ENCODE measurements at places on chromosomes 3 and 15.

DNA sequence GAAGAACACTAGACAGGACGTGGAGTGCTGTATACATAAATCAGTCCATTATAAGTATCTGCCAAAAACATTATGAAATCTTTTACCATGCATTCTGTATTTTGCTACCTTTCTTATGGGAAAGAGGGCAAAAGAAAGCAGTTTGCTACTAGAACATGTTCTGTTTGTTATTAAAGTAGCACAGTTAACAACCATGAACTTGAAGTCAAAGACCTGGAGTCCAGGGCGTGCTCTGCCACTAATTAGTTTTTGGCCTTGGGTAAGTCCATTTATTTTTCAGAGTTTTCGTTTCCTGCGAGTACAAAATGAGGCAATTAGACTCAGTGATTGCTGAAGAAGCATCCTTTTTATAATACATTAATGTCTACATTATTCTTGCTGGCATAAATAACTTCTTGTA lies 143.3 kb upstream of the AGTR1 start:
- no peak for ATAC-seq

DNA sequence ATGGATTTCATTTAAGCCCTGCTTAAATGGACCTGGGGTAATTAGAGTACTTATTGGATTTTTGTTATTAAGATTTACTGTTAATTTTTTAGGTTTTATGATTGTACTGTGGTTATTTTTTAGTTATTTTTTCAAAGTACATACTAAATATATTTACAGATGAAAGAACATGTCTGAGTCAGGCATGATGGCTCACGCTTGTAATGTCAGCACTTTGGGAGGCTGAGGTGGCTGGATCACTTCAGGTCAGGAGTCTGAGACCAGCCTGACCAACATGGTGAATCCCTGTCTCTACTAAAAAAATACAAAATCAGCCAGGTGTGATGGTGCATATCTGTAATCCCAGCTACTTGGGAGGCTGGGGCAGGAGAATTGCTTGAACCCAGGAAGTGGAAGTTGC lies 16.2 kb upstream of the RPL24 start:
- no peak for ATAC-seq

DNA sequence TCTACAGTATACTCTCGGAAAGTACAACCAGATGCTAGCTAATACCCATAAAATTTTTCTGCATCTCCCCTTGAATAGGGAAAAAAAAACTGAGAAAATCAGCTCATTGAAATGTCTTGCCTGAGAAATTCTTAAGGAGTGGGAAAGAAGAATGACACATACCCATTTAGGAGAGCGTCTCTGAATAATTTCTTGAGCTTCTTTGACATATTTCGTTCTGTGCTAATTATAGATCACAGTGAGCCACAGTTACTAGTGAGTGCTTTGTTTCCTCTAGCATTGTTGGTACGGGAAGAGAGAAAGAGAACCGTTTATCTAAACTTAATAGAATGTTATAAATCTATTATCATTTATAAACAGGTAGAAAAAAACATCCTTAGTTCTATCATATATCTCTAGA lies 588.4 kb downstream of the UNC13C start:
- no peak for ATAC-seq

- ATAC-seq, result no peak
Observed at GRCh38 chr15:91733661-91734060, 119.8 kb upstream of the SLCO3A1 start.

- no peak for ATAC-seq
Observed at GRCh38 chr3:54964081-54964480, 36.2 kb upstream of the LRTM1 start.

DNA sequence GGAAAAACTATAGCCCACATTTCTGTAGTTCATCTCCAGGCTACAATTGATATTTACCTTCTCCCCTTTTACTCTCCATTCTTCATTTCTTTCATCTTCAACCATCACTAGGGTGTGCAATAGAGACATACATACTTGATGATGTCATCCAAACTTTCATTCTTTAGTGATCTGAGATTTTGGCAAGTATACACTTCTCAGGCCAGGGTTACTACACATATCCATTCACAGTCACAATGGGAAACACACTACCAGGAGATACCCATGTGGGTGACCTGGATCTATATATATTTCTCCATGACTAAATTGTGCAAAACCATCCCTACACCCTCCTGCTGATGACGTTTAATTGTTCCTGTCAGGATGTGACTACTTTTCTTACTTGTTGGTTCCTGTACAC lies 769.5 kb upstream of the DPPA4 start:
- no peak for ATAC-seq

DNA sequence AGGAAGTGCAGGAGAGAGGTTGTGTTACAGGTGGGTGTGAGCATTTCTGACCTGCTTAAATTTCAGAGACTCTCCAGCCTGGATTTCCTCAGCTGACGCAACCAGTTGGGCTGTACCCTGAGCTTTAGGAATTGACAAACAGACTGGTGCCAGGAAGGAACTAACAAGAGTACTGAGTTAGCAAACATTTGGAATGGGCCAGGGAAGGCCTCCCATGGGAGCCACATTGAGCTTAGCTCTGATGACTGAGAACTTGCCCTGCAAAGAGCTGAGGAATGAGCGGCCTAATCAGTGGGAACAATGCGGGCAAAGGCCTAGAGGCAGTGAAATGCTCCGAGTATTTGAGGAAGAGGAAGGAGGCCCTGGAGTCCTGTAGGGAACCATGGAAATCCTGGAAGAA lies 254.2 kb downstream of the FEZF2 start:
- no peak for ATAC-seq

DNA sequence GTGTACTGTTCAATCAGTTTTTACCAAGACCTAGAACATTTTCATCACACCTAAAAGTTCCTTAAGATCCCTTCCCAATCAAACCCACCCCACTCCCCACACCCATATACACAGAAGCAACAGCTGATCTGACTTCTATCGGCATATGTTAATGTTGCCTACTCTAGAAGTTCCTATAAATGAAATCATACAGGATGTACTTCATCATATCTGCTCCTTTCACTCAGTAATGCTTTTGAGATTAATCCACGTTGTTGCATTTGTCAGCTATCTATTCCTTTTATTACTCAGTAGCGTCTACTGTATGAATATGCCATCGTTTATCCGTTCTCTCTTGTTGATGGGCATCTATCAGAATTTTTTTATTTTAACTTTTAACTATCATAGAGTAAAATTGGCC lies 14.3 kb upstream of the FILIP1L start:
- ATAC-seq, result no peak

GRCh38 chr3:61983479-61983878 lies 389.9 kb downstream of the FEZF2 start:
- ATAC-seq, result no peak

GRCh38 chr3:8739757-8740504 lies 6.3 kb downstream of the CAV3 start:
- peak; percentile 66 for ATAC-seq

DNA sequence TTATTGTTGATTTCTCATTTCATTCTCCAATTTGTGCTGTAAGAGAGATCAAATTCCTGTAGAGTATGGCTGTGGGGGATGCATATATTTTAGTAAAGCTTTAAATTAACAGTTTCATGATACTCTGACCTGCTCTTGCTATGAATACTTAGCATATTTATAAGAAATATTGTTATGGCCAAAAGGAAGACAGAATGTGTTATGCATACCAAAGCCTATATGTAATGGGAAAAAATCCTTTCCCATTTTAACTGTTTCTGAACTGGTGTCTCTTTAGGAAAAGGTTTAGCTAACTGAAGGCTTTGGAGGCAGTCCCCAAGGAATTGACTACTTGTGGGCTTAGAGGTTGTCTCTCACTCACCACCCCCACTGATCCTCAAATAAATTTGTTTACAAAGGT lies 59.2 kb downstream of the CADPS start:
- no peak for ATAC-seq

GRCh38 chr3:112974894-112975293 lies at the start of gene CD200R1:
TSS of gene CD200R1 (minus strand) at chr3:112975103. CDS start at chr3:112974857, 246 bp downstream.
- no peak for ATAC-seq

GRCh38 chr15:100348578-100348977 lies 6.8 kb upstream of the ADAMTS17 start:
- ATAC-seq, result no peak

GRCh38 chr3:196555295-196555694 lies 13.1 kb downstream of the WDR53 start:
- ATAC-seq, result no peak

GRCh38 chr3:184175981-184176376 lies 1.3 kb downstream of the AP2M1 start:
- ATAC-seq, result peak; percentile 8

GRCh38 chr3:161343540-161343939 lies 27.8 kb downstream of the SPTSSB start:
- ATAC-seq, result no peak

GRCh38 chr3:21879184-21879886 lies 128.3 kb upstream of the ZNF385D start:
- peak; percentile 80 for ATAC-seq

- ATAC-seq, result peak; percentile 63
Observed at GRCh38 chr3:32937331-32937730, 14.1 kb upstream of the CCR4 start.

GRCh38 chr3:132703733-132704132 lies 18.5 kb downstream of the NPHP3 start:
- no peak for ATAC-seq

- ATAC-seq, result no peak
Observed at GRCh38 chr15:72472992-72473610, 1.0 kb upstream of the ARIH1 start.

- no peak for ATAC-seq
Observed at GRCh38 chr15:82803793-82804574, 1.9 kb downstream of the FSD2 start.

DNA sequence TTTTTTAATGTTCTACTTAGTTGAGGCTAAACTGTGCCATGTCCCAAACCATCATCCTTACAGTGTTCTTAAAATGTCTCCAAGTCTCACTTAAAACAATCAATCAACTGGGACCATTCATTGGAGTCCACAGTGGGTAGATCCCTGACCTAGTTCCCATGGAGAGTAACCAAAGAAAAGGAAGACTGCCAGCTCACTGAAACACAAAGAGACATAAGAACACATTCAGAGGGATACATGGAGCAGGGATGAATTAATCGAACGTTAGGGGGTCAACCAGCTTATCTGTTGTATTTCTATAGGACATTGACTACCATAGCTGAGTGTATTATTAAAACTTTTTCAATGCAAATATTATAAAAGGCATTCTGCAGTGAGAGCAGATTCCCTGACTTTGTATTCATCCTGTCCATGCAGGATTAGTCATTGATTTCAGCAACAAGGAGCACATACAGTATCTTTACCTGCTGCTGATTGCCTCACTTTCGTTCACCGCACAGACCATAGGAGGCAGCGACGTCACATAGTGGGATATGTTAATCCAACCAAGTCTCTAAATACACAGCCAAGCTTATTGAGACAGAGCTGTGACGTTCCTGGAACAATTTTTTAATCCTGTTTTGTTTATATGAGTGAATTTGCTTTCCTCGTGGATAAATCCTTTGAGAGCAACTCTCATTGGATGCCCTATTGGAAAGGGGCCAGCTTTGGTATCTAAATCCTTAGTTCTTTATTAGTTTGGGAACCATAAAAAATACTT lies 364.9 kb upstream of the RBMS3 start:
- peak; percentile 59 for ATAC-seq

DNA sequence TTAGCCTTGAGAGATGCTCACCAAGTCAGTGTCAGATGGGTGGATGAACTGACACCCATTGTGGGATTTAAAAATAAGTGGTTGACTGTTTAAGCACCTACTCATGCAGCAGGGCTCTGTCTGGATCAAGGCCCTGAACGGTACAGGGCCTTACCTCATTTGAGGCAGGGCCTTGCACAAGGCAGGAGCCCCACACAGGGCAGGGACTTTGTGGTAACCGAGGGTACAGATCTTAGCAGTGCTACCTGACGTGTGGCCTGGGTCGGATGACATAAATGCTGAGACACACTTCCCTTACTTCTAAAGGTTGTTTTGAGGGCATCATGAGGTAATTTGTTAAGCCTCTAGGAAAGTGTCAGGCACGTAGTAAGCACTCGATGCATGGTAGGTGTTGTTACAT lies 59.5 kb upstream of the PLXNA1 start:
- ATAC-seq, result no peak

GRCh38 chr15:26038693-26039092 lies 175.6 kb upstream of the ATP10A start:
- ATAC-seq, result peak; percentile 57

DNA sequence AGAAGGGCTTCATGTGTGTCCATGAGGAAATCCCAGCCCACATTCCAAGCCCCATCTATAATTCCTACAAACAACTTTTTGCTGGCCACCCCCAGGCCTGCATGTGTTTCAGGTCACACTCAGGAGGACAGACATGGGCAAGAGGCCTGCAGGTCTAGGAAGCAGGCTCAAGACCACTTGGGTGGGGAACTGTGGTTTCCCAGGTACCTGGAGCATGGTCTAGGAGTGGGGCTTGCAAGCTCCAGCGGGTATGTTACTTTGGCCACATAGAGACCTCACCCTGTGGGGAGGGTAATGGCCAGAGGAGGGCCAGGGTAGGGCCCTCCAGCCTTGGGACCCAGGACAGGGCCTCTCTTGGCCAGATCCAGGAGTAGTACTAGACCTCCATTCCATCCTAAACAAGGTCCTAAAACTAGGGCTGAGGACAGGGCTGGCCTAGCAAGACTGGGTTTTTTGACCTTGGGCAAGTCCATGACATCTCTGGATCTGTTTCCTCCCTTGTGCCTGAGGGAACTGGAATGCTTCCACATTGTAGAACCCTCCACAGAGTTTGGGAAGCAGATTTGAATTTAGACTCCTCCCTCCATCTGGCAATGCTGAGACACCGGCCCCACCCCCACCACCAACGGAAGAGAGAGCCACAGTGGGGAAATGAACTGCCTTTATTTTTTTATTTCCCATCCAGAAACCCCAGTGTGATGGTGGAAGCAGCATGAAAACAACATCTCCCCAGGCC lies 22.3 kb downstream of the EAF1 start:
- peak; percentile 69 for ATAC-seq

DNA sequence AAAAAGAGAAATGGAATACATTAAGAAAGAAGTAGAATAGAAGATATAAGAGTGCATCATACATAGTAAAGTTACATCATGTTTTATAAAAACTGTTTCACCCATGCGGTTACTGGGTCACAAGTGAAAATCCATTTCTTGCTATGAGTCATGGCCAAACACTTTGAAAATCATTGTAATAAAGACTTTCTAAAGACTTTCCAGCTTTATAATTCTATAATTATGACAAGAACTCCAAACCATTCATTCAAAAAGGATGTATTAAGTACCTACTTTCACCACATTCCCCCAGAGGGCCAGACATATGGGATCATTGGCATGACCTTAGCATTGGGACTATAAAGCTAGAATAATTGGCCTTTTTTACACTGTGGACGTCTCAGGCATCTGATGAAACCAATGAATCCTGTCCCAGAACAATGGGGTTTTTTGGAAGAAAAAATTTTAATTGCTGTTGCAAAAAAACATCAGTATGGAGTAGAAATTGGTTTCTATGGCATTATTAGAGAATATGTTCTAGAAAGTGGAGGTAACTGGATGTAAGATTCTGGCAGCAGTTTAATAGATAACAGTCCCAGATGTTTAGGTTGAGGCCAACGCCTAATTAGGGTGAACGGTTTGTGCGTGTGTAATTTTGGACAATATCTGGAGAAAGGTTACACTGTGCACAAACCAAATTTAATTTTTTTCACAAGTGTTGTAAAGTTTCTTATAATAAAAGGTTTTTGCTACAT lies 3.3 kb upstream of the SKIC8 start:
- no peak for ATAC-seq

GRCh38 chr3:105948101-105948500 lies 79.3 kb upstream of the CBLB start:
- no peak for ATAC-seq

Data from motor neuron (in vitro differentiated cells).